ENCODE measurements at places on chromosomes 11 and 22.

- peak; percentile 77 for DNase-seq
These were observed 216.6 kb upstream of the NARS2 start for GRCh38 chr11:78791254-78791653.

GRCh38 chr11:21948876-21949275 is 244.0 kb upstream of the ANO5 start:
- no peak for DNase-seq

DNA sequence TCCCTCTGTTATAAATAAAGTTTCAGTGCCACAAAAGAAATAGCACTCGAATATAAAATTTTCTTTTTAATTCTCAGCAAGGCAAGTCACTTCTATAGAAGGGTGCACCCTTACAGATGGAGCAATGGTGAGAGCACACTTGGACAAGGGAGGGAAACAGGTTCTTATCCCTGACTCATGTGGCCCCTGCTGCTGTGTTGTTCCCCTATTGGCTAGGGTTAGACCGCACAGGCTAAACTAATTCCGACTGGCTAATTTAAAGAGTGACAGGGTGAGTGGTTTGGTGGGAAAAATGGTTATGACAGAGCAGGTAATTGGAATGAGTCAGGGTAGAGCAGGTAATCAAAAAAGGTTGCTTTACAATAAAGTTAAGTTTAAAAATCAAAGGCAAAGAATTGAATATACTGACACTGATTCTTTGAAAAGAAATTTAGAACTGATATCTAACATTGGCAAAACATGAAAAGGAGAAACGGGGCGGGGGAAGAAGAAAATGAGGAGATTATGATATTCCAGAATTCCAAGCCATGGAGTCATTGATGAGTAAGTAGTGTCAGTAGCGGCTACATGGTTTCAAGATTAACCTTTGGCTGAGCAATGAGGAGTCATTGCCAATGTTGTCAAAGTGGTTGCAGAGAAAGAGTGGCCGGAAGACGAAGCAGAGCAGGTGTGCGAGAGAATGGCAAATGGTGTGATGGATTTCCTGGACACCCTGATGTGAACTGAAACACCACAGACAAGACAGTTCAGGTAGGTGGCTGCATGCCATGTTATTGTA is 48.4 kb upstream of the MRGPRX1 start:
- DNase-seq = no peak

GRCh38 chr11:19920982-19921381 is 208.3 kb downstream of the NAV2 start:
- no peak for DNase-seq

DNA sequence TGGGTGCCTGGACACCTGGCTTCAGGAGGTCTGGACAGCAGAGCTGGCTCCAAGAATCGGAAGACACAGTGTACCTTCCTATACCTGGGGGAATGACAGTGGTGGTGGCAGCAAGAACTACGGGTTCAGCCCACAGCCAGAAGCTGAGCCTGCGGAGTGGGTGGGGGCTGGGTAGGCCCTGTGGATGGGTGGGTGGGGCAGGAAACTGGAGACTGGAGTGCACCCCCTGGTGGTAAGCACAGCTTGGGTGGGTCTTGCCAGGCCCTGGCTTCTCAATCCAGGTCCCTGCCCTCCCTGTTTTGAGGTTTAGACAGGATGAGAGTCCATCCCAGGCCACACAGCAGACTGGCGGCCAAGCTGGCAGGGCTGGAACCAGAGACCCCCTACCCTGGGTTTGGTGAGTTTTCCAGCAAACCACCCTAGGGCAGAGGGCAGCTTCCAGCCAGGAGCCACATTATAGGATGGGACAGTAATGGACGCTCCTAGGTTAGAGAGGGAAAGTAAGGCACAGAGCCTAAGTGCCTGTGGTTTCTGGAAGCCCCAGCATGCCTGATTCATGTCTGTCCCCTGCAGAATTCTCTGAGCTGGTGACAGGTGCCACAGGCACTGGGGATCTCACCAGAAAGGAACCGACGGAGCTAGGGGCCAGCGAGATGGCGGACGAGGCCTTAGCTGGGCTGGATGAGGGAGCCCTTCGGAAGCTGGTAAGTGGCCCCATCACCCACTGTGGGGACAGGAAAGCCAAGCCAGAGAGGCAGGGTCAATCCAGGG is 1.7 kb downstream of the SMTN start:
- DNase-seq = peak; percentile 70

GRCh38 chr11:45151362-45151982 is 5.0 kb downstream of the PRDM11 start:
- no peak for DNase-seq

GRCh38 chr11:43575913-43576310 is 104.6 kb upstream of the HSD17B12 start:
- DNase-seq = no peak

DNA sequence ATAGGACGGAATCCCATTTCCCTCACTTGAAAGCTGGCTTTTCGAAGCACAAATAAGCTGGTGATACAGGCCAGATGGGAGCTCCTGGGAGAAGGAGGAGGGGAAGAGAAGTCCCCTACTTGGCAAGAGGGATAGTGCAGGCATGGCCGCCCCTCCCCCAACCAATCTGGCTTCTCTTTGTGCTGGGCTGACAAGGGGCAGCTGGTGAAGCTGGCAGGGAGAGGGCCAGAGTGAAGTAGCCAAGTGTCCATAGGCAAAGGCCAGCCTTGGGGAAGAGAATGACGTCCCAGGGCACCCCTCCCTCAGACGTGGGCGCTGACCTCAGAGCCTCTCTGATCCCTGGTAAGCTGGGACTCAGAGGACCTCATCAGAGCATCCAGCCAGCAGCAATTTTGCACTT is 78.7 kb upstream of the GRAMD1B start:
- DNase-seq = no peak

GRCh38 chr11:85276332-85276731 is 350.8 kb downstream of the DLG2 start:
- DNase-seq = no peak

GRCh38 chr11:10539339-10539738 is 1.6 kb downstream of the RNF141 start:
- no peak for DNase-seq

DNA sequence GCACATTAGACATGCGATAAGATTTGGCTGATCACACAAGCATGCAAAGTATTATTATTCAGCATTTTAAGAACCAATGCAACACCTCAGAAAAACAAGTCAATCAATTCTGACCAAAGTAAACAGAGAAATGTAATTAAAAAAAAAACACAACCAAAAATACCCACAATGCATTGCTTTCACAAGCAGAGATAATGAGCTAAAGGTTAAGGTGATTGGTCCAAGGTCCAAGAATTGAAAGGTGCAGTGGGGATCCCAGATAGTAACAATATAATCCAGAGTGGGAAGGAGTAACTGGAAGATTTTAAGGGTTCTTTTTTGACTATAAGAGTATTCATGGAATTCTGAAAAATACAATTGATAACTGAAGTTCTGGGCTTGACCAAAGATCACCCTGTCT is 39.0 kb downstream of the APOL5 start:
- no peak for DNase-seq

DNA sequence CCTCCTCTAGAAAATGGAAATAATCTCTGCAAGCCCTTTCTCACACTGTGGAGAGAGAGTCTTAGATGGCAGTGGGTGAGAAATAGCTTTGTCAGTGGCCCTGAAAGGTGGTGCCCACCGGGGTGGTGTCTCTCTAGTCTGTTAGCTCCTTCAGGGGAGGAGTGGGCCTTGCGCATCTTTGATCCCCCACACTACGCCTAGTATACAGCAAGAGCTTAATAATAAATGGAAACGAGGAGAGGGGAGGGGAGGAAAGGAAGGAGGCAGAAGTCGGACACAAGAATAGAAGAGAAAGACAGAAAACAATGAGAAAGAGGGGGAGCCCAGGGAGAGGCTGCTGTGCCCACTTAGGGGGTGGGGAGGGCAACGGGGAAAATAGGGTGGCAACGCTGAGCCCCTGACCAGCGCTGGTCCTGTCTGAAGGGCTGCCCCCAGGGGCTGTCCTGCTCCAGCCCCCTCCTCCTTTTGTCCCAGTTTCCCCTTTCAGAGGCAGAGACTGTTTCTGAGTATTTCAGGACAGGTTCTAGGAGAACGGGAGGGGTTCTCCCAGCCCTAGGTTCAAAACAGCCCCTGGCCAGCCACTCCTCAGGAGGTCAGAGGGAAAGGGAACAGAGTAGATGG is 1.2 kb downstream of the ARRB1 start:
- DNase-seq = no peak

GRCh38 chr11:120174866-120175265 is 36.0 kb upstream of the OAF start:
- no peak for DNase-seq

- DNase-seq = no peak
These were observed 170.2 kb downstream of the DCDC1 start for GRCh38 chr11:31199378-31199777.

DNA sequence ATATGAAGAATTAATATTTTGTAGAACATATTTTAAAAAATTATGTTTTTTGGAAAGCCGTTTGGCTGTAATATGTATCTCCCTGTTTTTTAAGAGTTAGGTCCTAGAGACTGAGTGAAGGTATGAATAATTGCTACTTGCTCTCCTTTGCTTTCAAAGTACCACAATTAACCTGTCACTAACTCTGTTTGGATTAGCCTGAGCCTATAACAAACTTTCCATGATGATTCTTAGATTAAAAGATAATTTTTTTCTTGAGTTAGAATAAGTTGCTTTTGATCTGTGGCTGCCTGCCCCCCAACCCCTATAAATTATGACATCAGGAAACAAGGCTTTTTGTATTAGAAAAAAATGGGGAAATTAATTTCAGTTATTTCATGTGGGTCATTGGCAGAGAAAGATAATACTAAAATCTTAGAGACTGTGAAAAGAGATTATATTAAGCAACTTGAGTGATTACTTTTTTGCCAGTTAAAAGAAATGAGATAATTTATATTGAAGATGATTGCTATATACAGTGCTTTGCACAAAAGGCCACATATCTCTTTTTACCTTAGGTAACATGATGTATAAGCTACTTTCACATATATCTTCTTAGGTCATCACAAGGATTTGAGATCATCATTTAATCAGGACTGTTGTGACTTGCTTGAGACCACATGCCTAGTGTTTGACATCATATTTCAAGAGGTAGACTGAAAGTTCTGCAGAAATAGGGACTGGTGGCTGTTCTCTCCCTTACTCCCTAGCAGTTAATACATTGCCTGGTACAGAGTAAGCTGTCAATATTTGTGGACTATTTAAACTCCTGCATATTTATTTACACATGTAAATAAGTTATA is 9.6 kb downstream of the MTMR3 start:
- no peak for DNase-seq

- DNase-seq = no peak
These were observed 199.1 kb upstream of the ZBED5 start for GRCh38 chr11:11056749-11057471.

DNA sequence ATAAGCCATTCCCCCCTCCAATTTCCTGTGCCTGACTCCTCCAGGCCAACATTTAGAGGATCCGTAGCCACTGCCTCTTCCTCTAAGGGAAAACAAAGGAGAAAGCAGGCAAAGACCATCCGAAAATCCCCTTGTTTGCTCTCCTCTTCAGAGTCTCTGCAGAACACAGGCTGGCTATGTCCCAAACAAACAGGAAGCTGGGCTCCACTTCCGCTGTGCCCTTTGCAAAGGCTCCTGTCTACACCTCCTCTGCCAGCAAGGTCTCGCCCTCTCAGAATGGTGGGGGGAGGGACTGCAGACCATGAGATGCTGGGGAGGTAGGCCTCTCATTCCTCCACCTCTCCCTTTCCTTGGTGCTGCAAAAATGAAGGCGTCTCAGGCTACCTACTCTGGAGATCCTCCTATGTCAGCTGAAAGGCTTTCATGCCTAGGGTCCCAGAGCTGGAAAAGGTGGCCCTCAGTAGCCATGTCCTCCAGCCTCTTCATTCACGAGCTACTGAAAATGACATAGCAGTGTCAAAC is 596.2 kb downstream of the BUD13 start:
- DNase-seq = no peak

GRCh38 chr11:59923813-59924212 is 14.4 kb upstream of the OOSP1 start:
- peak; percentile 26 for DNase-seq

- DNase-seq = no peak
These were observed 29.7 kb upstream of the CAVIN3 start for GRCh38 chr11:6350043-6350442.

- peak; percentile 94 for DNase-seq
These were observed at the start of gene MAJIN for GRCh38 chr11:64971421-64972233. Gene MAJIN, minus strand, starts transcription at chr11:64972108. Its CDS starts 12,703 bp downstream, at chr11:64959405.
